ENCODE measurements at places on chromosomes 5 and 9.

- no peak for DNase-seq
Measured at GRCh38 chr5:80959138-80959537, 1.0 kb upstream of the RASGRF2 start.

GRCh38 chr5:17317473-17317872, 100.0 kb downstream of the BASP1 start:
- DNase-seq: no peak

- DNase-seq: peak; percentile 13
Measured at GRCh38 chr5:151041577-151042268, 21.3 kb downstream of the GPX3 start.

GRCh38 chr9:84791643-84792042, 122.1 kb downstream of the NTRK2 start:
- no peak for DNase-seq

DNA sequence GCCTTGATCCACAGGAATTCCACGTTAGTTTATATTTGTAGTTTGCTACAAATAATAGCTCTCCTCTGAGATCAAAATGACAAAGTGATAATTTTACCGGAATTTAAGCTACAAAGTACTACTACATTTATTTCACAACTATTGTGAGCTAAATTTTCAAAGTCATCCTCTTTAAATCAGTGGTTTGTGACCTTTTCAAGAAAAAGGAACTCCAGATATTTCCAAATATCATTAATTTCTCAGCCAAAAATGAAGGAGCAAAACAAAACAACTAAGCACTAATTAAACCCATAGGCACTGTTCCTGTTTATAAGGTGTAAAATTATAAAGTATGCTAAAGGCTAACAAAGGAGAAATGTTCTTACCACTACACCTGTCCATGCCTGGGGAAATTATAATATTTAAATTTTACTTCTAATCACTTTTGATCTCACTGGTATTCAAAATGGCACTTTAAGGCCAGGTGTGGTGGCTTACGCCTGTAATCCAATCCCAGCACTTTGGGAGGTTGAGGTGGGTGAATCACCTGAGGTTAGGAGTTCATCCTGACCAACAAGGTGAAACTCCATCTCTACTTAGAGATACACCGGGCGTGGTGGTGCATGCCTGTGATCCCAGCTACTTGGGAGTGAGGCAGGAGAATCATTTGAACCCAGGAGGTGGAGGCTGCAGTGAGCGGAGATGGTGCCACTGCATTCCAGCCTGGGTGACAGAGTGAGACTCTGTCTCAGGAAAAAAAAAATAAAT, 77.5 kb downstream of the CEMIP2 start:
- no peak for DNase-seq

DNA sequence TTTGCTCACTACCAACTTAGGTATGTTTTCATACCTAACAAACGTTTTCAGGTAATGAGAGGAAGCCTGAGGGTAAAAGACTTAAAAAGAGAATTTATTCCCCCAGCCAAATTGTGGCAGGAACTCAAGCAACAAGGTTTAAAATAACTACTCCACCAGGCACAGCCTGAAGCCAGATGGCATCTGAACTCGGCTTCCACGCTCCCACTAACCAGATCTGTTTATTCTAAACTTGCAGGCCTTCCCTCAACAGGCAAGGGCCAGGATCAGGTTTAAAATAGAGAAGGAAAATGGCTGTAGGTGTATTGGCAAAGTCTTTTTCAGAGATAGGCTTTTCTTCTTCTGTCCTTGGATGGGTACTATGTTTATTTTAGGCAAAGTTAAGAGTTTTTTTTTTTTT, 89.4 kb downstream of the OTULIN start:
- DNase-seq: no peak

DNA sequence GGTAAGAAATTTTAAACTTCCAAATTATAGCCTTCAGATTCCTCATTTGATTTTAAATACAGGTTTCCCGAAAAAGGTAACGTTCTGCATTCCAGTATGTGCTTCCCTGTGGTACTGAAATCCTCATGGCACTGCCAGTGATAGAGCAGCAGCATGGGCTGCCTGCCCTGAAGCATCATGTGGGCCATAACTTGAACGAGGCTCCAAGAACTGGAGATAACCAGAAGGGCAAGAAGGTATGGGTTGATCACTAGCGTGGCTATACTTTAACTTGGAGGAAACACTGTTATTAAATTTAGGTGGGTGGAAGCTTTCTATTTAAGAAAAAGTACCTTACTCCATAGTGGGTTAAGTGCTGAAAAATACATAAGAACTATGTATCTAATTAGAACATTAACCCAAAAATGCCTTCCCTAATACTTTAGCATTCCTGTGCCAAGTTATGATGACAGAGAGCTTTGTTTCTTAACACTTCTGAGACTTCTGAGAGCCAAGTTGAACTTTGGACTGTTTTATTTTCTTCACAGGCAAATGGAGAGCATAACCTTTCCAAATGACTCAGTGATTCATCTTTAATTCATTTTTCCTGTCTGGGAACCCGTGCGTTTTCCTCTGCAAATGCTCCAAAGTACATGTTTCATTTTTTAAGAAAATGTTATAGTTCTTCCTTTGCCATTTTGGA, 191.5 kb upstream of the GNA14 start:
- DNase-seq: no peak

DNA sequence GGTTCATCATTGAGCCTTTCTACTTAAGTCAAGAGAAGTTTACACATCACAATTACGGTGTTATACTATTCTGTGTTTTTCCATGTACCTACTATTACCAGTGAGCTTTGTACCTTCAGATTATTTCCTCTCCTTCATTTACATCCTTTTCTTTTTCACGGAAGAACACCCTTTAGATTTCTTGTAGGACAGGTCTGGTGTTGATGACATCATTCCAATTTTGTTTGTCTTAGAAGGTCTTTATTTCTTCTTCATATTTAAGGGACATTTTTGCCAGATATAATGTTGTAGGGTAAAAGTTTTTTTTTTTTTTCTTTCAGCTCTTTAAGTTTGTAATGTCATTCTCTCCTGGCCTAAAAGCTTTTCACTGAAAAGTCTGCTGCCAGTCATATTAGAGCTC, 637.1 kb upstream of the RIOK2 start:
- DNase-seq: no peak

DNA sequence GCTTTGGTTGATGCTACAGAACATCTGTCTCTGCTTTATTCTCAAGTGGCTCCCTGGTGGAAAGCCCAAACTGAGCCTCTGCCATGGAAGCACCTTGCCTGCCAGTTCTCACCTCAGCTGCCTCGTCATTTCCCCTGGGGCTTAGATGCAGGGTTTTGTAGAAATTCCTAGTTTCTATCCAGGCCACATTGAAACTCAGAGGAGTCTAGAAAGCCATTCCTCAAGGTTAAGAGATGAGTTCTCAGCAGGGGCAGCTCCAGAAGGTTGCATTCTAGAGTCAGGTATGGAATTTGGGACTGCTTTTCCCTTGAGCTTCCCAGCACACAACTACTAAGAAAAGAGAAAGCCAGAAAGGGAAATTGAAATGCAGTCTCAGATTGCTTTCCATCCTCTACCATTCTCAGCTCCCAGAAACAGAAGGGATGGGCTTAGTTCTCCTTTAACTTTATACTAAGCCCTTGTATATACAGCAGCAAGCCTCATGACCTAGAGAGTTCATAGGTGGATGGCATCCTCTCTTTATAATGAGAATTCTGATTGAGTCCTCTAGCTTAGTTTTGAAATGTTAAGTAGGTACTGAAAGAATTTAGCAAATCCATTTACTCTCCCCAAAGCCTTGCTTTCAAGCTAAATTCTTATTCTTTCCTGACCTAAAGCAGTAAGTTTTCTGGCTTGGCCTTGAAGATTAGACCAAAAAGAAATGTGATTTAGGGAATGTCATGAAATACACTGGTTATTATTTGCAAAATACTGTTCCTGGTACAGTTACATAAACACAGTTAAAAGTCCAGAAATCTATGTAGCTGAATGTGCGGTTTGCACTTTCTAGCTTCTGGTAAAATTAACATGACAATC, 66.0 kb upstream of the MEF2C start:
- DNase-seq: no peak

DNA sequence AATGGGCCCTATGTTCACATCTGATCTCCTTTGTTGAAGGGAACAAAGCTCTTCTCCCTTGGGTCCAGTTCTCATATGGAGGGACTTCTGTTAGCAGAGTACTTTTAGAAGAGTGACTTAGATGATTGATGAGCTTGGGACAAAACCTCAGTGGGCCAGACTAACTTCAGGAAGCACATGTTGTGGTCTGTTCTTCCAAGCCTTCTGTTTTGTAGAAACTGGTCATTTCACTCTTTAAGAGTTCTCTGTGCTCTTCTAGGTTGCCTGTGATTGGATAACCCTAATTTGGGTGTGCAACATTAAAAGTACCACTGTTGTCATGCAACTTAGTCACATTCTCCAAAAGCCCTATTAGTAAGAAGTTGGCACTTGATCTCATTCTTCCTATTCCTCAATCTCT, 183.5 kb upstream of the ACO1 start:
- no peak for DNase-seq

- DNase-seq: no peak
Measured at GRCh38 chr5:37966871-37967270, 127.0 kb upstream of the GDNF start.

DNA sequence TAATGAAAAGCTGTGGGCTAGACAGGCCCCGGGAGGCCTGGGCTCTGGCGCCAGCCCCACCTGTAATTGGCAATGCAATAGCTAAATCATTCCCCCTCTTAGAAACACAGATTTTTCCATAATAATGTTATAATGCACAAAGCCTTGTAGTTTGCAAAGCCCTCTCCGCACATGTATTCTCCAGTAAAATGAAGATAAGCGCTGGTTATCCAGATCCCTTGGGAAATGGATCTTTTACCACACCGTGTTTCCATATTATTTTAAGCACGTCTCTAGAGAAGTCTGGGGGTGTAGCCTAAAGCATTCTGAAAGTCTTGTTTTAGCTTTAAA, 1.1 kb upstream of the APBA1 start:
- no peak for DNase-seq

GRCh38 chr9:99730062-99730461, 91.6 kb upstream of the NR4A3 start:
- DNase-seq: no peak

DNA sequence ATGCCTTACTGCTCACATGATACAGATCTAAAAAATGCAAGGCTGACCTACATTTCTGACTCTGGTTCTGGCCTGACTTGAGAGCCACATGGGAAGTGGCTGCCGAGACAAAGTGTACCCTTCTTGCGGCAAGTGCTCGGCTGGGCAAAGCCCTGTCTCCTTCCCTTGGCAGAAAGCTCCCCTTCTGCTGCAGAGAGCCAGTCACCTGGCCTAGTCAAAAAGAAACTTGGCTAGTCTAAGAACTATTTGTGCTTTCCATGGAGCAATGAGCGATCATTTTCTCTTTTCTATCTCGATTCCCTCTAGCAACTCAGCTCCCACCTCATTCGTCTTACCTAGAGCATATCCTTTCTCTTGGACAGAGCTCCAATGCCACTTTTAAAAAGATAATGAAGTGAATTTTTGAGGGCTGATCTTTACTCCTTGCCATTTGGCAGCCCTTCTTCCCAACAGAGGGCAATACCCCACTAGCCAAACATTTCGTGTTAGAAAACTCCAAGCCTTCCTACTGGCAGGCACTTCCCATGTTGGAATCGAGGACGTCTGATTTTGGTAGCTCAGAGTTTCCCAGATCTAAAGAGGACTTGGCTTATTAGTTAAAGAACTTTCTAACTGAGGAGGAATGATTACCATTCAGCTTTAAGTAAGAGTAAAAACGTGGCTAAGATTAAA, 108.1 kb upstream of the PRRC1 start:
- peak; percentile 35 for DNase-seq

GRCh38 chr5:113548396-113548795, 34.9 kb downstream of the YTHDC2 start:
- DNase-seq: no peak

DNA sequence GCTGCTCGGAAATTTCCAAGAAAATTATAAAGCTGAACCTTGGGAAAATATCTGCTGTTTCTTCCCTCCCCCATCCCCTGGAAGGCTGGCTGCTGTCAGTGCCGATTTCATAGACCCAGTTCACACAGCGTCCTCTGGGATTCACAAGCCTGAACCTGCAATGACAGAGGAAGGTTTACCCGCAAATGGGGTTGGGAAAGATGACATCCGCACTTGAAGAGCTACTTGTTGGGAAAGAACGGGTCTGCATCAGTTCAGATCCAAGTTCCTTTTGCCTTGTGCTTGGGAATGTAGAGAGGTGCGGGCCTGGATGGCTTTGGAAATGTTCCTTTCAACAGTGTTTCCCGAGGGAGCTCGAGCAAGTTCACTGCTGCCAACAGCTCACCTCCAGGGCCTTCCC, 13.9 kb downstream of the PCDH12 start:
- no peak for DNase-seq

DNA sequence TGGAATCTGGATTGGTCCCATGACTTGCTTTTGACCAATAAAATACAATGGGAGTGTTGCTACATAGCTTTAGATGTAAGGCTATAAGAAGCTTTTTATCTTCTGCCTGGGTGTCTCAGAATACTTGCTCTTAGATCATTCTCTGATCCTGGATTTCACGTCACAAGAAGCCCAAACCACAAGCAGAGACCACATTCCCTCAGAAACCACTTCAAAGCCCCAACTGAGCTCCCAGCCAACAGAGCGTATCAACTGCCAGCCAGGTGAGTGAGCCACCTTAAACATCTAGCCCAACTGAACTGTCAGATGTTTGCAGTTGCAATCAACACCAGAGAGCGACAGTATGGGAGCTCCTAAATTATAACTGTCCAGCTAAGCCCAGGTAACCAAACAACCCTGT, 687.1 kb downstream of the TLE1 start:
- DNase-seq: no peak

DNA sequence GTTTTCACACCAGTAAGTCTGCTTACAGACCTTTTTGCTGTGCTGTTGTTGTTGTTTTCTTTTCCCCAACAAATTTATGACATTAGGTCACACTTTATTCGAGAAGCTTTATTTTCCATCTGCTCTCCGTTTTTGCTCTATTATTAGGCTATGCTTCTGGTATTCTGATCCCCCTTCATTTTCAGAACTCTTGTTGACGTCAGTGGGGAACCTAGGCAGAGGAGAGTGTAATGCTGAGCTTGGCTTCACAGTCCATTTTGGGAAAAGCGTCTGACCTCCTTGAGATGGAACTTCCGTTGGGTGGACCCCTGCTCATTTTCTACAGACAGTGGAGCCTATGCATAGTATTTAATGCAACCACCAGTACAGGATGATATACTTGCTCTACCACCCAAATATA, 387.9 kb upstream of the MEF2C start:
- DNase-seq: no peak

- no peak for DNase-seq
Measured at GRCh38 chr5:141753971-141754713, 72.1 kb upstream of the ARAP3 start.

GRCh38 chr5:90279091-90279490, 130.5 kb downstream of the CETN3 start:
- DNase-seq: no peak
